Activated CD4-positive, alpha-beta T cell treated with anti-CD3 and anti-CD28 coated beads for 1 hour (primary cell): ENCODE measurements at places on chromosomes 7 and 10.

DNA sequence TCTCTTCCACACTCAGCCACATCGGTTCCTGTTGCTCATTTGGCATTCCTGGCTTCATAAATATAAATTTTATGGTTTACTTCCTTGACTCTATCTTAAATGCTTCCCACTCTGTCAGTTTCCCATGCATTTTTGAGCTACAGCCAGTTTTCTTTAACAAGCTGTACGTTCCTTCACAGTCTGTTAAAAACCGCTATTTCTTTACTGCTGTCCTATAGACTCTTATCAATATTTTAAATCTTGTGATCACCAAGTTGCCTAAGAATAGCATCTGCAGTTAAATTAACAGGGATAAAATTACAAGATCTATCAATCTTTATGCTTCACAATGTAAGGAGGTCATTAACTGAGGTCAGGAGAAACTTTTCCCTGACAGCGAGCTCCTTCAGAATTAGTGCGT, 103.1 kb upstream of the RHOBTB1 start:
- DNase-seq, result no peak

DNA sequence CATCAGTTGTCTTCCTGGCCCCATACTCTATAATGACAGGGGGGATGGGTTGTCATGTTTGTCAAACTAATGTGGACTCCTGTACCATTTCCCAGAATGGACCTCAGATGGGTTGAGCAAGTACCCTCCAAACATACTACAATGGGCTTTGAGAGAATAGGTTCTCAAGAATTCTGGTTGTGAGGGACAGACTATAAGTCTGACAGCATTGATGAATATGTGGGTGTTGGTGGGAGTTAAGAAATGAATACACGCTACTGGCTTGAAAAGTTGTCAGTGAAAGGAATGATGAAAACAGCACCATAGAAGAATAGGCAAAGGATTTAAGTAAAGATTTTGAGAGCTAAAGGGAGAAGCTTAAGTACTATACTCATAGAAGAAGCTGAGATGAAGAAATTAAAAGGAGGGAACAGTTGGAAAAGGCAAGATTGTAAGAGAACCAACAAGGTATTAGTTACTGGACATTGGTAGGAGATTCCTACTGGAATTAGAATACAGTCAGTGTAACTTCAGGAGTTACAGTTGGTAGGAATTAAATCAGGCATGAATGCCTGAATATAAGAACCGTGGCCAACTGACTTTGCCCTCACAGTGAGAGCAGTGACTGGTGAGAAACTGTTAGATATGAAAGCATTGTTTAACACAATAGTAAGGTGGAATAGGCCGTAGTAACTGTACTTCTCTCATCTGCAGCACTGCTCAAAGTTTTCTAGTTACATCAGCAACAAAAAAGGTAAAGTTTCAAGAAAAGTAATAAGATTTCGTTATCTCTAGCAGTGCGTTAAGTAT, 86.3 kb downstream of the LCOR start:
- DNase-seq, result no peak

DNA sequence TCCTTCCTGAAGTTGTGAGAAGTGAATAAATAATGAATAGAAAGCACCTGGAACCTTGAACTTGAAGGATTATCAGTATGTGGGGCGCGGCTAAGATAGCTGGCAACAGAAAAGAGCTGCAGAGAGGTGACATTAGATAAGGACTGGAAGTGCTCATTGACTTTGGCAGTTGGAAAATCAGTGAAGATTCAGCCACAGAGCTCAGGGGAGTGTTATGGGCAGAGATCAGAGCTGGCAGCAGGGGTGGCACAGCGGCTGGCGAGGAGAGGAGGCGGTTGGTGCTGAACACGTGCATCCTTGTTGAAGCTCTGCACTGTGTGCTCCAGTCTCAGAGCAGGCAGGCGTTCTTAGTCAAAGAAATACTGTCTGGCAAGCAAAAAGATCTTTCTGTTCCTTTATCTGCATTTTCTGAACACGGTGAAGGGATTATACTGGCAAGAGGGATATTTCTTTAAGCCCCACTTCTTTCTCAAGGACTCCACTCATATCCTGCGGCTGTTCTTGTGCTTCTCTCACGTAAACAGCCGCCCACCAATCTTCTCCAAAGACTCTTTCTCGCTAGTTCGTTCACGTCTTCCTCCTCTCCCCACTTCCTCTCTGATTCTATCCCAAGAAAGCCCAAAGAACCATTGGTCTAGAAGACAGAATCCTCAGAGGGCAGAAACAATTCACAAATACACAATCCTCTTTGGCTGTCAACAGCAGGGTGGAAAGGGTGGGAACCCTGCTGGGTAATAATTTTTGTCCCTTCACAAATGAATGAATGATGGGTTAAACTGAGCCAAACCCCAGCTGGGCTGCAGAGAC, 38.6 kb upstream of the ADD3 start:
- DNase-seq, result no peak

DNA sequence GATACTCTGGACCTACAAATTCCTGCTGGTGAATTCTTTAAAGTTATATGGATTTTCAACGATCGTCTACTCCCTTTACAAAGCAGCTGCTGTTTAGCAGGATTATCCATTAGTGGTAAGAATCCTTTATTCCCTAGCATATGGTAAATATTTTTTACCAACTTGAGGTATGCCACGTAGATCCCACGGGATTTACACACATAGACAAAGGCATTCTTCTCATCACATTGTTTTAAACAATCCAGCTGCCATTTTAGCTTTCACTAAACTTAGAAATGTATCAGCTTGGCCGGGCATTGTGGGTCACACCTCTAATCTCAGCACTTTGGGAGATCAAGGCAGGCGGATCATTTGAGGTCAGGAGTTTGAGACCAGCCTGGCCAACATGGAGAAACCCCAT, 148.0 kb upstream of the SH2B2 start:
- DNase-seq, result no peak

GRCh38 chr7:158302274-158303070, 285.2 kb downstream of the PTPRN2 start:
- DNase-seq, result no peak

DNA sequence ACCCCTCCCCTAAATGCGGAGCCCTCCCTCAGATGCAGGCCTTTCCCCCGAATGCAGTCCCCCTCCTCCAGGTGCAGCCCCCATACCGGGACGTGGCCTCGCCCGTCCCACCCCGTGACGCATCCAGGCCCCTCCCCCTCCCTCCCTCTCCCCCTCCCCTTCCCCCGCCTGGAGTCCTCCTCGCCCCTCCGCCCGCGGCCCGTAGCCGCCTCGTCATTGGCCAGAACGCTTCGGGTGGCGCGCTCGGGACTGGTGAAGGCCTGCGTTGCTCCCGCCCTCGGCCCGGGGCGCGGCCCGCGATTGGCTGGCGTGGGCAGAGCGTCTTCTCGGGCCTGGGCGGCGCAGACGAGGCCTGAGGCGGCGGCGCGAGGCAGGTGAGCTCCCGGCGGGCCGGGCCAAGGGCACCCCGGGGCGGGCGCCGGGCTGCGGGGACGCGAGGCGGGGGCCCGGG, 16.0 kb upstream of the SUN1 start:
- DNase-seq, result peak; percentile 95

DNA sequence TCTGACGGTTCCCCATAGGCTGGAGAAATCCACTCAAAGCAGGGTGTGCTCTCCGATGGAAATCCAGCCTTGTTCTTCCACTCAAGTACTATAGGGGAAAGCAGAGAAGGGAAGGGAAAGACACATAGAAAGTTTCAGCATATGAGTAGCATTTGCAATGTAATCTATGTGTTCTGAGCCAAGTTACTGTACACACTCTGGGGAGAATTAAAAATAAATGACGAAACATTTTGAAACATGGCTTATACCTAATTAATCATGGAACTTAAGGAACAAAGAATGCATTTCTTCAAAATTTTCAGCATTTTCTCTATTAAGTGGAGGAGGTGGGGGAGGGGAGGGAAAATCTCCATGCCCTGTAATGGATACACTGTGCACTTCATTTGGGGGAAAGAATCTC, 198.1 kb upstream of the HABP2 start:
- DNase-seq, result no peak

DNA sequence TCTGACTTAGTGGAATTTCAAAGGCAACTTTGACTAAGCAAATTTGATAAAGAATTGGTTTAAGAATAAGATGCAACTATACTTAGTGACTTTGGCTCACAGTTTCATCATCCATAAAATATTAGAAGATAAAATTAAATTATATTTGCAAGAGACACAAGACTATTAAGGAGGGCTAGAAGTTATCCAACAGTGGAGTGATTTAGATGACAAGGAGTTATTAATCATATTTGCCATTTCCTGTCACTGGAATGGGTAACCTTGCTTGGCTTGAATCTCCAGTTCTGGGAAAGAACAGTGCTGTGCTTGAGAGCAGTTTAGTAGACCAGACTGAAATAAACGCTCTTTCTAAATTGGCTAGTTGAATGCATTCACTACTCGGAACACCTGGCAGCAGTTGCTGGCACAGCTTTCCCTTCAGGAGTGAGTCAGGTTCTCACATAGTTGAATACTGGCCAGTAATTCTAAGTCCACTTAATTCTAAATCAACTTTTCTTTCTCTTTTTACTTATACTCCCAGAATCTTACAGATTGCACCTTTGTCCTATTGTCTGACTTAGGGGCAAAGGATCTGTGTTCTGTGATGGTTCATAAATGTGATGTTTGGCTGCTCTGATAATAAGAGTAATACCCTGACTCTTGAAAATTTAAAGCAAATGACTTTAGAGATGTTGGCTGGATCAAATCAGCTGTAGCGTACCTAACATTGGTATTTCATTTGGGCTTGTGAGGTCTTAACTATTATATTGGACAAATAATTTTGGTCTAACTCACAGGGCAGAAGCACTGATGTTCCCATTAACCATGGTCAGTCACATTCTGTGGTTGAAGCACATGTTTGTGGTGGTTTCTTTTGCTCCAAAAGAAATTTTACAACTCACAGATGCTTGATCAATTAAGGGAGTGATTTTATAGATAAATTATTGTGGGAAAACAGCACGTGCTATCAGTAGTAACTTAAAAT, 16.6 kb downstream of the STMP1 start:
- DNase-seq, result no peak

- no peak for DNase-seq
These were observed 66.4 kb downstream of the PTF1A start for GRCh38 chr10:23258516-23258915.

GRCh38 chr10:75497997-75498883, 66.8 kb downstream of the LRMDA start:
- DNase-seq, result no peak

DNA sequence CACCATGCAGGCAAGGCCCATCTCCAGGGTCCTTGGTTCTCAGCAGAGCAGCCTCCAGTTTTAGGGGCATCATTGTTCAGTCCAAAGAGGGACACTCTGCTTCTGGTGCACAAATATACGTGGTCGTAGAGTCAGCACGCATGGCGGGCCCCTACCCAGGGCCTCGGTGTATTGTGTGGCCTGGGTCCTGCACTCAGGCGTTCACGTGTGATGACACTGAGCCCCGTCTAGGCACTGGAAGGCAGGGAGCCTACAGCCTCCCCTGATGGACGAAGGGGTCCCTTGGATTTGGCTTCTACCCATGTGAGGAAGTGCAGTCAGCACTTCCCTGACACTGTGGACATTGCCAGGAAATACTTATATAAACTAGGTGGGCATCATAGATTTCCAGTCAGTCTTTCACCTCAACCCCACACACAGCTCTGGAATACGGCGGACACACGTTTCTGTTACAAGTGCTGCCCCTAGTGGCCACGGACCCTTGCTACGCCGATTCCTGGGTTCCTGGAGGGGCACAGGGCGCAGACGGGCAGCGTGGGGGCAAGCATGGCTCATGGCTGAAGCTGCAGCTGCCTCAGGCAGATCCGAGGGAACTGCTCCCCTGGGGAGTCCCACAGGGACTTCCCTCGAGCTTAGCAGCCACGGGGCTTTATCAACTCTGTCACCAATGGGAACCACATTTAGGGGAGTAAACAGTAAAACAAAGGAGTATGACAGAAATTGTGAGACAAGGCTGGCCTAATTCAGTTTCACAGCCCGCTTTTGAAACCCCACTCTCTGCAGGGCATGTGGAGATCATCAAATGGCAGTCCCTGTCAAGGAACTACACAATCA, 25.4 kb downstream of the AIFM2 start:
- no peak for DNase-seq

GRCh38 chr7:48748081-48748833, 176.1 kb upstream of the CDC14C start:
- no peak for DNase-seq

GRCh38 chr10:2214805-2215204, 477.5 kb upstream of the ADARB2 start:
- DNase-seq, result no peak

DNA sequence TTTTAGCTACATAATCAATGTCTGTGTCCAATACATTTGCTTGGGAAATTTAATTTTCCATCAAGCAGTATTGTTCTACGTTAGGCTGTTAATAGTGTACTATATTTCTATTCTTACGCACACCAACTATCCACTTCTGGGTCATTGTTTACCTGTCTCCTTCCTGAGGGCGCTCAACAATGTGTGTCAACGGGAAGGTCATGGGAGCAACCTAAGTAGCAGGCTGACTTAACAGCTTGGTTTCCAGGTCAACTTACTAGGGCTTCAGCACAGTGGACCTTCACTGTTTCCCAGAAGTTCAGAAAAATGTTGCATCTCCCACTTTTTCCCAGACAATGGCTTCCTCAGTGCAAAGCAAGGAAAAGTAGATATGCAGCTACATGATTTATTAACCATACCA, 13.7 kb downstream of the THSD7A start:
- DNase-seq, result no peak

DNA sequence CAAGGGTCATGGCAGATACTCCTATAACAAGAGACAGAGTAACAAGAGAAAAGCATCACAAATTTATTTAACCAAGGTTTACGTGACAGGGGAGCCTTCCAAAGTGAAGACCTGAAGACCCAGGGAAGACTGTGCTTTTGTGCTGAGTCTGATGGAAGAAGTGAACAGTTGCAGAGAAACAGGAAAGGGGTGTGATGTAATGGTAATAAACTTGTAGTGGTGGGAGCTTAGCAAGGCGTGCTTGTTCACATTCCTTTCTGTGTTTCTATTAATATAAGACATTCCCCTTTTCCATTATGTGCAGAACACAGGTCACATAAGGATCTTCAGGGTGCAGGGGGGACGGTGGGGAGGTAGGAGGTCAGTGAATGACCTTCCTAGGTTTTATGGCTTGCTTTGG, 25.5 kb upstream of the C10orf67 start:
- DNase-seq, result no peak

- DNase-seq, result no peak
These were observed 130.3 kb upstream of the MINDY3 start for GRCh38 chr10:15990535-15991129.

GRCh38 chr10:104574427-104574826, 66.7 kb upstream of the SORCS3 start:
- DNase-seq, result no peak

GRCh38 chr10:75492173-75492925, 60.9 kb downstream of the LRMDA start:
- no peak for DNase-seq

- DNase-seq, result no peak
These were observed 23.2 kb downstream of the UPF2 start for GRCh38 chr10:12019283-12019971.

GRCh38 chr10:69901628-69902505, 100.2 kb downstream of the COL13A1 start:
- no peak for DNase-seq

DNA sequence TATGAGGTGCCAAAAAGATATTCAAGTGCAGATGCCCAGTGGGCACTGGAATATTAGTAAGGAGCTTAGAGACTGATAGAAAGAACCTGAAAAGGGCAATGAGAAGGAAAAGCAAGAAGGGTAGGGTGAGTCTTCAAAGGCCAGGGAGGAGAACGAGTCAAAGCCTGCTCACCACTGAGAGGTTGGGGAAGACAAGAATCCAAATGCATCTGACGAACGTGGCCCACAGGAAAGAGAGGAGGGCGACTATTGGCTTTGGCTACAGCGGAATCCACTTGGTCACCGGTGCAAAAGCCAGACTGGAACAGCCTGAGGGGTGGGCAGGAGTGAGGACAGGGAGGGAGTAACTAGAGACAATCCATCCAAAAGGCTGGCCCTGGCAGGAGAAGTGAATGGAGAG, 216.7 kb upstream of the KLF14 start:
- DNase-seq, result no peak
